ENCODE measurements at places on chromosomes 1 and 21. TPM values are rescaled to one million over a fixed set of nuclear protein-coding genes. Genes with fewer than 3 reads are reported as not detected.

- no peak for DNase-seq
Observed at GRCh38 chr1:9824702-9825089, 931 bp upstream of the CLSTN1 start.

- no peak for DNase-seq
Observed at GRCh38 chr21:25396135-25396711, 211.1 kb downstream of the MRPL39 start.

DNA sequence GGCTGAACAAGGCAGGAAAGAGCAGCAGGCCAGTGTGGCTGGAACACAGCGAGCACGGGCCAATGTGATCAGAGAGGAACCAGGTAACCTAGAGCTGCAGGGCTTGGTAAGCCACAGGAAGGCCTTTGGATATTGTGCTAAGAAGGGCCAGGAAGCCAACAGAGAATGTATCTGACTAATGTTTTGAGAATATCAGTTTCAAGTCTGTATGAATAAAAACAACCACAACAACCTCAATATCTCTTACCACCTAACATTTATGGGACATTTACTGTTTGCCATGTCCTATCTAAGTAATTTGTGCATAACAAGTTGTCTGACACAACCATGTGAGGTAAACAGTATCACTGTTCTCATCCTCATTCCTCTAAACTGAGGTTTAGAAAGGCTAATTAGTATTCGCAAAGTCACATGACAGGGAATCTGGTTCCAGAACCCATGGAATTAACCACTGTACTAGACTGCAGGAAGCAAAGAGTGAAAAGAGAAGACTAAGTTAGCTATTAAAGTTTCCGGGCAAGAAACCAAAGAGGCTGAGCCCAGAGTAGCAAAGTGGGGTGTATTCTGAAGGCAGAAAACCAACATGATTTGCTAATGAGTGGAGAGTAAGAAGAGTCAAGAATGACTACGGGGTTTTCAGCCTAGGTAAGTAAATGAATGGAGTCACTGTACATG lies 38.9 kb downstream of the SPRTN start:
- DNase-seq = no peak

GRCh38 chr1:15028616-15029015 lies 124.9 kb upstream of the TMEM51 start:
- no peak for DNase-seq

DNA sequence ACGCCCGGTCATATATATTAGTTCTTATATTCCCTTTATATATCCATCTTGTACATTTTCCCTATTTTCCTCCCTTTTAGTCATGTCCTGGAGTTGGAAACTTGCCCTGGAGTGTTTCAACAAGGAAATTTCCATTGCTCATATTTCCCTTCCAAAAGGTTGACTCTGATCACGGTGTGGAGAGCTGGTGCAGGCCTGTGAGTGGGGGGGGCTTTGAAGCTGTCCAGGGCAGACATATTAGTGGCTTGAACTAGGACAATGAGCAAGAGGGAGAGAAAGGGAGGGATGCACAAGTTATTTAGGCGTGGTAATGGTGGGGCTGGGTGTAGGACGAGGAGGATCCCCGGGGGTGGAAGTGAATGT lies 30.4 kb upstream of the TMEM61 start:
- no peak for DNase-seq

- DNase-seq = no peak
Observed at GRCh38 chr1:10386761-10387676, 11.8 kb upstream of the PGD start.

GRCh38 chr1:44587796-44588460 lies 86.4 kb downstream of the TMEM53 start:
- no peak for DNase-seq

GRCh38 chr1:171433451-171433850 lies 51.9 kb upstream of the PRRC2C start:
- no peak for DNase-seq

GRCh38 chr1:105419030-105419429 lies 1637.4 kb upstream of the PRMT6 start:
- DNase-seq = no peak

GRCh38 chr1:93080179-93080823 lies 1.2 kb downstream of the MTF2 start:
- peak; percentile 58 for DNase-seq

- DNase-seq = no peak
Observed at GRCh38 chr1:151862604-151863003, 9.1 kb upstream of the THEM5 start.

GRCh38 chr1:162166917-162167615 lies 97.6 kb downstream of the NOS1AP start:
- DNase-seq = no peak

GRCh38 chr1:211210965-211211364 lies 48.2 kb upstream of the RCOR3 start:
- no peak for DNase-seq

DNA sequence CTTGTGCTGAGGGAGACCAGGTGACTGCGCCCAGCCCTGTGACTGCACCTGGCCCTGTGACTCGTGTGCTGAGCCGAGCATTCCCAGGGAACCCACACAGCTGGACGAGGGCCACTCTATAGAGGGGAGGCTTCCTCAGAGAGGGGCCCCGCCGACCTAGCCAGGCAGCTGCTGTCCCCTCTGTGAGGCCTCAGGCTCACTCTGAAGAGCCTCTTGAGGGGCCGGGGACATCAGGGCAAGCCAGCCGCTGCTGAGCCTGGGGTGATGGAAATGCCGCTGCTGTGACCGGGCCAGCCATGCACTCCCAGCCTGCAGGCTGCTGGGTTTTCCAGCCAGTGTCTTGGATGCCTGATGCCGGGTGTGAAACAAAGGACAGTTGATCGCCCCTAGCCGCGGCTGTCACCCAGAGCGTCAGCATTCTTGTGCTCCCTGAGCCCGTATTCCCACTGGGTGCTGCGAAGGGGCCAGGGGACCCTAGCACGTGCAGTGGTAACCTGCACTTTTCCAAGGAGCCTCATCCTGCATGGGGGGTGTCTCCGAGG lies 17.5 kb downstream of the PFKL start:
- DNase-seq = no peak

DNA sequence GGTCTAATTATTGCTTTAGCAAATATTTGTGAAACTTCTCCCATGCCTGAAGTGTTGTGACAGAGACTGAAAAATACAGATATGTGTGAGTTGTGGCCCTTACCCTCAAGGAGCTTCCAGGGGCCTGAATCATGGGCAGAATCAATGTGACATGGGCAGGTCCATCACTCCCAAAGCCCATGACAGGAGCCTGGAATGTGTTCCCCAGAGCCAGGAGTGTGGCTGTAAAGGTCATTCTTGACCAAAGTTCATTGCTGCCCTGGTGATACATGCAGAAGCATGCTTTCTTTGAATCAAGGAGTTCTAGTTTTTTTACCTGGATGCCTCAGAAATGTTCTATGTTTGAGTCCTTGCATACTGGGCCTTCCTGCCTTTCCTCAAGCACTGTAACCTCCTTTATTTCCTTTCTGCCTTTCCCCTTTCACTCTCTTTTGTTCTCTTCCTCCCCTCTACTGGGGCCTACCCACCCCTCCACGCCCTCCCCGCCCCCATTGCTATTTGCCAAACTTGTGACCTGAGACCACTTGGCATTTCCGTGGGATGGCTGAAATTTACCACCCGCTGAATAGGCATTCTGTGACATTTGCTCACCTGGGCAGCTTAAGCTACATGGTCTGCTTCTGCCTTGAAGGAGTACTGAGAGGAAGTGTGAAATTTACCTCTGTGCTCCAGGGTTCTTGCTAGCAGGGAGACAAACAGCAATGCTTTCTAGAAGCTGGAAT lies 19.7 kb downstream of the PBX1 start:
- DNase-seq = no peak

DNA sequence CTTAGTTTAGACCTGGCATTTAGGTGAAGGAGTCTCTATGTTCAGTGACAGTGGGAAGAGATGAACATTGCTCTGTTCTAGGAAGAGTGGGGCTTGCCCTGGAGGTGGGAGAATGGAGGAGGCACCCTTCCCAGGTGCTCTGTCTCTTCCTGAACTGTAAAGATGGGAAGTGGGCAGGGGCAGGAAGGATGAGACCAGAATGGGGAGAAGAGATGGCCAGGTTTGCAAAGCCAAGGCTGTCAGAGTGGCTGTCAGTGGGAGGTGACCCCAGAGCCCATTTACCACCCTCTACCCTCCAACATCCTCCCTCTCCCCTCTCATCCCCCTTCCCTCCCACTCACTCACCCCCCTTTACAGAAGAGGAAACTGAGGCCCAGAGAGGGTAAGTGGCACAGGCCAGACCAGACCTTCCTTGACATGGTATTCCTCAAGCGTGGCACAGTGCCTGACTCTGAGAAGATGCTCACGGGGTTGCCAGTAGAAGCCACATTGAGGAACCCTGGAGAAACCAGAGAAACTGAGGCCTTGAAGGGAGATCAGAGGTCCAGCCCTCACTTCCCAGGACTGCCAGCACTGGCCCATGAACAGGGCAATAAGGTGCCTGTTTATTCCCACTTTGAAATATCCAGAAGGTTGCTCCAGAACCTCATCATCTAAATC lies 1.4 kb upstream of the IGSF8 start:
- no peak for DNase-seq

The AMPD1 gene
- polyA plus RNA-seq = not detected

The CCDC24 gene
- polyA plus RNA-seq = 13.2 TPM

The CR1L gene
- polyA plus RNA-seq = 1.2 TPM

The FNDC5 gene
- 69.7 TPM for polyA plus RNA-seq

The OR2G6 gene
- 0.08 TPM for polyA plus RNA-seq

The PM20D1 gene
- polyA plus RNA-seq = 3.1 TPM

The RIPPLY3 gene
- polyA plus RNA-seq = 2.3 TPM

The DAB1 gene
- 6.1 TPM for polyA plus RNA-seq

The MRPL20 gene
- polyA plus RNA-seq = 112 TPM

Measured in left renal cortex interstitium (tissue), 4 donors.